NCI-H1105 (cell line): ENCODE measurements at places on chromosomes 2 and 18.

DNA sequence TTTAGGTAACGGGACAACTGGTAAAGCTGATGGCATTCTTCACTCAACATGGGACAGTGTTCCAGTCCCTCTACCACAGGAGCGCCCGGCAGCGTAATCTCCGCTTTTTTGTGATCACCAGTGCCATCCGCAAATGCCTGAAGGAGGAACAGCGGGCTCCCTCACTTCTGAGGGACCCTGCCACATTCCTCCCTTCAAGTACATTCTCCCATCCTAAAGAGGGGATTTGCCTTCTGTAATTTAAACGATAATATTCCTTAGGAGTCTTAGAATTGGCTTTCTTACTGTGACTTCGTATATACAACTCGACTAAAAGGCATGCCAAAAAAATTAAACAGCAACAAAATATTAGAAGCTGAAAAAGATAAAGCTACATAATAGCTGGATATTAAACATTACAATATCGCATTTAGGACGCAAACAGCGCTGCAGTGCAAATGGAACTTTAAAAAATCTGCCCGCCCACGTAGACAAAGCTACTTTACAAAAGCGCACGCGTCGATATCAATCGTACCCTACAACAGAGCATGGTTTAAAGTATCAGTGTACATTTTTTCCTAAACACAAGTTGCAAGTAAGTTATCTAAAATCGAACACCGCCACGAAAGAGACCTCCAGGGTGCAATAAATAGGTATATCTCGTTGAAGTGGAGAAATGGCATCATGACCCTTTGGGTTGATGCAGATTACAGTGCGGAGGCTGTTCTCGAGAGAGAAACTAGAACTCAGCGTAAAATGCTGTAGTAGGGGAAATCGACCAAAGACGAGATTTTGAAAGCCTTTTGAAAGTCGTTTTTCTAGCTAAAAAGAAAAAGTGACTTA is 2.3 kb upstream of the VSNL1 start:
- DNase-seq, result no peak

DNA sequence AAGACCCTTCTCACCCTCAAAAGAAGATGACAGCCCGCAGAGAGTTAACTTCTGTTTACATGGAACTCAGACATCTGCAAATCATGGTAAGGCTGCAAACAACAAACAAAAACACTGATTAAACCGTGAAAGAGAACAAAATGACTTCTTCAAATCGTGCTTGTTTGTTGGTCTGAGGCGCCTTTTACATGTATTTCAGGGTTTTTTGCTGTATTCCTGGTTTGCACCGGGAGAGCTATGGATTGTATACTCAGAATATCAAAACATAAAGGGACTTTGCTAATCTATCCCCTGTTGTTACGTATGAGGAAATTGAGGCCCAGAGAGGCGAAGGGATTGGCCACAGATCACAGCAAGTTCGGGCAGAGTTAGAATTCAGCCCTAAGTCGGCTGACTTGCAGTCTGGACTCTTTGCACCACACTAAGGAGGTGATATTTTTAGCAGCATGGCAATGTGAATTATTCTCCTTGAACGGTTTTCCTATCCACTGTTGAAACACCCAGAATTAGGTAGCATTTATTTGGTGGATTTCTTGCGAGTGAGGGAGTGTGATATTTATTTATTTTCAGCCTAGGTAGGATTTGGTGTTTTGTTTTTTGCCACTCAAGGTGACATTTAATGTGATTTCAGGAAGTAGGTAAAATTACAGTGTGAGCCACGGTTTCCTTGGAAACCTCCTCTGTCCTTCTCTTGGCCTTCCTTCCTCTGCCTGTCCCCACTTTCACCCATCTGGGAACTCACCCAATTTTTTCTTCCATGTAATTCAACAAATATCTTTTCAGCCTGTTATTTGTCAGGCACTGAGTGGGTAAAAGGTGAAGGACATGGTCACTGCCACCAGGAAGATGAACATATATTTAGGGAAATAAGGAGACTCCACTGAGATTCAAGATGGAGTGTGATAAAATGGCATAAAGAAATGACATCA is 980 bp upstream of the PDE6D start:
- DNase-seq, result no peak

- DNase-seq, result no peak
These were observed 152.6 kb downstream of the AGPS start for GRCh38 chr2:177545143-177545542.

- DNase-seq, result no peak
These were observed 10.6 kb upstream of the GALNT5 start for GRCh38 chr2:157246765-157247407.

- DNase-seq, result no peak
These were observed 42.8 kb upstream of the RAB31 start for GRCh38 chr18:9665314-9665713.

DNA sequence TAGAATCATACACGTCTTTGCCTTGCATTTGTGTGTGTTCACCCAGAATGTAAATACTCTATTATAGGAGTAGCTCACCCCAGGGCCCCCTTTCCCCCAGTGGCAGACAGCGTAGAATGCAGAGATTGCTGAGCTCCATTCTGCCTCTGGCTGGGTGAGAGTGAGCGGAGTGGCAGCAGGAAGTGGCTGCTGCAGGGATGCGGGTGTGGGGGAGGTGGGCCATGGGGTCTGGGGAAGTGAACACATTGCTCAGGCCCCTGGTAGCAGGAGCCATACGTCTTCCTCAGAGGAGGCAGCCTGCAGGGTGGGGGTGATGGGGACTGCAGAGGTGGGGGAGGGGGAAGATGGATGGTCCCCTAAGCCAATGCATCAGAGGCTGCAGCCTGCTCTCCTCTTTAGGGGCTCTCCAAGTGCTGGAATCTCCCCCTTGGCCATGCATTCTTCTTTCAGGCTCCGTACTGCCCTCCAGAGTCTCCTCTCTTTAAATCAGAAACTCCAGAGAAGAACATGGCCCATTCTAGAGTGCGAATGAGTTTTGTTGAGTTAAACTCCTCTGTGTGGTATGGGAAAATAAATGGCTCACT is 72.2 kb downstream of the CELF4 start:
- DNase-seq, result no peak

GRCh38 chr2:242085941-242086621 is 216.6 kb downstream of the RTP5 start:
- DNase-seq, result no peak

DNA sequence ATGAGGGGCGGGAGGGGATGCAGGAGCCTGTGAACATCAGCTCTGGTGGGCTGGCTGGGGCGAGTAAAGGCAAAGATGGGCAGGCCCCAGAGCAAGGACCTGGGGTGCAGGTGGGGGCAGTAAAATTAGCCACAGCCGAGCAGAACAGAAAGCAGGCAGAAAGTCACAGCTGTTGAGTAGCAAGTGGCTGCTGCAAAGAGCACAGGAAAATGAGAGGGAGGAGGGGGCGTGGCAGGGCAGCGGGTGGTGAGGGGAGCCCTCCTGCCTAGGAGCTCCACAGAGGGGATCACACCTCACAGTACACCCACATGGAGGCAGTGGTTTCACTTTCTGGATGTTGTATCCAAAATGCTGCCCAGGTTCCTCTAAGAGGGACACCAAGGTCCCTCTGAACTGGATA is 79.6 kb downstream of the LBH start:
- DNase-seq, result no peak

DNA sequence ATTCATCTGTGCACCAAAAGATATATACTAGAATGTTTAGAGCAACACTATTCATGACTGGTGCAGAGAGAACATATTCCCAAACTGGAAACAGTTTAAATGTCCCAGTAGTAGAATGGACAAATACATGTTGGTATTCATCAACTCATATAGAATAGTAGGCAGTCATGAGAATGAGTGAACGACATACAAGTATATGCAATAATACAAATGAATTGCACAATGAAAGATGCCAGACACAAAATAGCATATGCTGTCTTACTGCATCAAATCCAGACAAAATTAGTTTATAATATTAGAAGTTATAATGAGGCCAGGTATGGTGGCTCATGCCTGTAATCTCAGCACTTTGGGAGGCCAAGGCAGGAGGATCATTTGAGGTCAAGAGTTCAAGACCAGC is 8.3 kb upstream of the PRKAG3 start:
- DNase-seq, result no peak

DNA sequence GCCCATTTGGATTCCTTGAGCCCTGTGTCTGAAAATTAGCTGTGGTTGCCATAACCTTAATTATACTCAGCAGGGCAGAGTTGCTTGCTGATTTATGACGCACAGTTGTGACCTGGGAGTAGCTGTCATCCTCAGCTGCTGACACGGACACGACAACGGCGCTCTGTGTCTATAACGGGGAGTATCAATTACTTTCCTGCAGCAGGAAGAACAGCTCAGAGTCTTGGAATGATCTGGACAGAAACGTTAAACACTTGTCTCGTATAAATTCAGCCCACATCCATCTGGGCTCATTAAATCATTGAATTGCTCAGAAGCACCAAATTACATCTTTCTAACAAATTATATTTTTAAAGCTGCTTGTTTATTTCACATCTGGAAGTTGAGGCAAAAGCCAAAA is 116.3 kb downstream of the SEPTIN10 start:
- no peak for DNase-seq

- no peak for DNase-seq
These were observed 1137.0 kb upstream of the FANCL start for GRCh38 chr2:59378127-59378526.

DNA sequence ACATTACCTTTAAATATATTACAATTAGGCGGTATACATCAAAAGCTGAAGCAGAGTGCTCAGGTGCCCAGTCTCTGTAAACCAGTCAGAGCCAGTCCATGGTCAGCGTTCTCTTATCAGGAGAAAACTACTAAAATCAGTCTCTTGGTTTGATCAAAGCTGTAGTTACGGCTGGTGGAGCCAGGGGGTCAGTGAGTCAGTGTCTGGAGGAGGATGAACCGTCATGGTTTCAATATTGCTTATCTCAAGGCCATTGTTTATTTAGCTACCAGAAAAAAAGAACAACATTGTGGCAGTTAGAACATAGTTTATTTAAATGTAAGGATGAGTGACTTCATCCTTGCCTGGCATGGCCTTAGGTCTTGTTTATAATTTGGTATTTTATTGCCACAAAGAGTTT is 71.3 kb upstream of the NYAP2 start:
- DNase-seq, result no peak

DNA sequence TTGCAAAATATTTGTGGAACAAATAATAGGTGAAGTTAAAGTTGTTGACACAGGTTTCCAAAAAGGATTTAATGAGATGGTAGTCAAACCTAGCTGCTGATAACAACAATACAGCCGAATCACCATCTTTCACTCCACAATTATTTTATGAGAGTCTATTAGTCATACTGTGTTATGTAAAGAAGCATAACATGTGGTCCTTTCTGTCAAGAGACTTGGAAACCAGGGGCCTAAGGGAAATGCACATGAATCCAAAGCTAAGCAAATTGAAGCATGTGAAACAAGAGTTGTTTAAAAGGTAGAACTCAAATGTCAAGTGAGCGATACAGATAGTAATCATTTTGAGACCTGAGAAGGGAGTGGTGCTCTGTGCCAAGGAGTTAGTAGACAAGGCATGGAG is 16.0 kb downstream of the CD28 start:
- DNase-seq, result no peak

GRCh38 chr2:219362072-219362471 is 25.6 kb downstream of the DNPEP start:
- DNase-seq, result no peak

DNA sequence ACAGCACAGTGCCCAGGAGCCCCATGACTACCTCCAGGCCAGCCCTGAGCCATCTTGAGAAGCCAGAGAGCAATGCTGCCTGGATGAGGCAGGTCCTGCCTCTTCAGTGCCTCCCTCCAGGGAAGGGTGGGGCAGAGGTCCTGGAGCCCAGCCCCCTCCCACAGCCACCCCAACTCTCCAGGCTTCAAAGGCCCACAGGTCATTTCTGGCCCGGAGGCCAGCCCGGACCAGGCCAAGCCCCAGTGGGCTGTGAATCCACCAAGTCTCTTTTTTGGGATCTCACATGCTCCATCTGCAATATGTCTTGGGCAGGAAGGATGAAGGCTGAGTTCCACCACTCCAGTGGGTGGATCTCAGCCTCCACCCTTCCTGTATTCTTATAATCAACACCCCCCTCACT is 36.7 kb downstream of the SDC1 start:
- DNase-seq, result no peak
